ENCODE measurements at places on chromosomes 3 and 15.
A peak's percentile ranks its signal among the peaks of the same experiment; 100 is the strongest.

- H3K27me3 ChIP-seq, result no peaks in the 10 kb centered on the region
- no peak overlapping the region for H3K4me3 ChIP-seq
- H3K36me3 ChIP-seq, result no peaks in the 10 kb centered on the region
Measured at GRCh38 chr3:155611456-155611855, 133.4 kb downstream of the PLCH1 start.

DNA sequence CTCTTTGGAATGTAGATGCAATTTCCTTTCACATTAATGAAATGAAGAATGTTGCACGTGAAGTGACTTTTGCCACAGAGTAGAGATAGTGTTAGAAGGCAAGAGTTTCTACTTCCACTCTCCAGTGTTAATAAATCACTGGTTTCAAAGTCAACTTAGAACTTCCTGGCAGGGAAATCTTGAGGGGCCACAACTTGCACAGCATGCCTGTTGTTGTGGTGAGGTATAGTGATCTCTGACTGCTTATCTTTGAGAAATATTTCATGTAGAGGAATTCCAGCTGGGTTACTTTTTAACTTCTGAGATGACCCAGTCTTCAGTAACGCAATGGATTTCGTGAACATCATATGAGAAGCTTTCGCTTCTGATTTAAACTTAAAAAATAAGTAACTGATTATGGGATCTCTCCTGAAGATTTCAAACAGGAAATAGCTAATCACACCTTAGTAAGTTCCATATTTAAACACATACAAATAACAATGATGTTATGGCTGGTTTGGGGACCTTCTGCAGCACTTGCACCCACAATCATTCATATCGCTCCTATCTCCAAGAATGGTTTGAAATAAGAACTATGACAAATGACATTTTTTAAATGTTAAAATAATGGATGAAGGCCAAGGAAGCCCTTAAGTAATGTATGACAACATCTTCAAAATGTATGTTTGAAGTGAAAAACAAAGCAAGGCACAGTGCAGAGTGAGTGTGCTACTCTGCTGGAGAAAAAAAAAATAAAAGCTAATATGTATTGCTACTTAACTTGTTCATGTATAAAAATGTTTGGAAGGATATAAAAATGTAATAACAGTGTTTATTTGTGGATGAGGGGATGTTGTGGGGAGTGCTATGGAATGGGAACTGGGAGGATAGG lies 726.5 kb upstream of the NECTIN3 start:
- peaks cover 3% of the 10 kb centered on the region for H3K27me3 ChIP-seq
- H3K4me3 ChIP-seq, result no peak overlapping the region
- no peaks in the 10 kb centered on the region for H3K4me1 ChIP-seq
- no peak overlapping the region for H3K27ac ChIP-seq

DNA sequence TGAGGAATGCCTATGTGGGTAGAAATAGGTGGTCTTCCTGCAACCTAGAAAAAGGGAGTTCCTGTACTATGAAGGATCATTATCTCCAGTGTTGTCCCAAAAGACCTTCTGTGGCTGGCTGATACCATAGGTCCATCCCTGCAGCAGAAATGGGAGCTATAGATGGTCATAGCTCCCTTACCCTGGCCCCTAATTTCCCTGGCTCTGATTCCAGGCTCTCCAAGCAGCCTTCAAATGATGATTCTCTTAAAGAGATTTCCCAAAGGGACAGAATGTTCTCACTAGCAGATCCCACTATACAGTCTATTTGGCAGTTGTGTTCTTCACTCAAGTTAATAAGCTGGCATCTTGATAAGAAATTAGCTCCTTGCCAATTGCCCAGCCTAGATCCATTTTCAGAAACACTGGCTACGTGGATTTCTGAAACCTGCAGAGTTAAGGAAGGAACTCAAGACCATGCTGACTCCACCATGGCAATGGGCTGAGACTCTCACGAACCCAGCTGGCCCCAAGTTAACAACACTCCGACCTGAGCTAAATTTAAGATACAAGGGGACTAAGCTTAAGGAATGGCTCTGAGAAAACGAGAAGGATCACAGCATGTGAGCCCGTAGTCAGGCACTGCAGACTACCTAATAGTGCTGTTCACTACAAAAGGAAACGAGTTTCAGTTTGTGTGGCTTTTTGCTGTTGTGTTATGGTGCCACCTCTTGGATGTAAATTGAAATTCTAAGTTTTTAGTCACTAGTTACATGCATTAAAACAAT lies 11.4 kb downstream of the C15orf40 start:
- H3K4me3 ChIP-seq, result peak overlapping the region; percentile 53
- H3K27me3 ChIP-seq, result no peaks in the 10 kb centered on the region
- peaks cover 9% of the 10 kb centered on the region for H3K4me1 ChIP-seq
- DNase-seq, result peak; percentile 45

- H3K27ac ChIP-seq, result no peak overlapping the region
- no peak for DNase-seq
- H3K4me3 ChIP-seq, result no peak overlapping the region
- H3K4me1 ChIP-seq, result no peaks in the 10 kb centered on the region
- H3K27me3 ChIP-seq, result no peaks in the 10 kb centered on the region
Measured at GRCh38 chr3:2822611-2823010, 287.6 kb downstream of the IL5RA start.
